Esophagus mucosa (tissue), 1 donor: ENCODE measurements at places on chromosomes 11 and 22.
A peak's percentile ranks its signal among the peaks of the same experiment; 100 is the strongest.

DNA sequence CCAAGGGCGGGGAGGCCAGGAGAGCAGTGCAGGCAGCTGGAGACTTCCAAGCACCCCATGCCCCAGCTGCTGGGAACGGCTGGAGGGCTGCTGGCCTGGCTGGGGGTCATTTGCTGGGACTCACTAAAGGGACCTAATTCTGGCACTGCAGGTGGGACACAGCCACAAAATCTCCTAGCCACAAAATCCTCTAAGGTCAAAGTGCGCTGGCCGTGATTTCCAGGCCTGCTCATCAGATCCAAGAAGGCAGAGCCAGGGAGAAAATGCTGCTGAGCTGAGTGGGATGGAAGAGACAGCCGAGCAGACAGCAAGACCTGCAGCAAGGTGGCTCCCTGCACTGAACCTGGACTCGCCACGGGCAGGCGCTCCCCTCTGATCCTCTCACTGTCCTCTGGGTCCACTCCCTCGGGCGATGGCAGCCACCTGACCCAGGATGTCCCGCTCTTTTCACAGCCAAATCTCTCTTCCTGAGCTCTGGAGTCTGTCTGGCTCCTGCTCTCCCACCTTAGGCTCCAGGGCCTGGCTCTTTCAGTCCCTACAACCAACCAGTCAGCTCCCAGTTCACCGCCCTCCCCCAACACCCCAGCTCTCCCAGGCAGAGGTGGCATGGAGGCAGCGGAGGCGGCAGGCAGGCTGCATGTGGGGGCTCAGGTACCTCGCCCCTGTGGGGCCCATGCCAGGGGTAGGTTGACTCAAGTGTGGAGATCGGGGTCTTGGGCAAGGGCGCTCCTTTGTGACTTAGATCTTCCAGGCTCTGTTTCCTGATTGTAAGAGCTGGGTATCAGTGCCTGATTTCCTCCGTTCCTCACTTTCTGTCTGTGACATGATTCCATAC lies 14.5 kb downstream of the OVOL1 start:
- ATAC-seq: no peak

GRCh38 chr11:112795142-112795815 lies 165.9 kb upstream of the NCAM1 start:
- ATAC-seq: peak; percentile 62

GRCh38 chr11:29452146-29452545 lies 564.7 kb downstream of the KCNA4 start:
- ATAC-seq: no peak

DNA sequence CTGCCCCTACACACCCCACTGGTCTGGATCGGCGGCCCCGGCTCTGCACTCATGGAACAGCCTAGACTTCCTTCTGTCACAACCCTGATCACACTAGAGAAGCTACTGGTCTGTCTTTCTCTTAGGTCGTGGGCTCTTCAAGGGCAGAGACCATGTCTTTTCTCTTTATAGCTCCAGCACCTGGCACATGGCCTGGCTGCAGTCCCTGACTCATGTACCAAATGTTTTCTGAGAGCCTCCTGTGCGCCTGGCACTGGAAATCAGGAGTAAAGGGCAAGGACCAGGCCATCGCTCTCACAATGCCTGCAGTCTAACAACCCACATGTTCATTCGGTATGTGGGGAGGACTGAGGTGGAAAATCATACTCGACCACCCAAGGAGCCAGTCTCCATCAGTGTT lies 7.5 kb downstream of the ASCC2 start:
- ATAC-seq: no peak
